ENCODE measurements at places on chromosomes 13 and 19.
A peak's percentile ranks its signal among the peaks of the same experiment; 100 is the strongest.

GRCh38 chr13:41782086-41782485 lies 178.8 kb downstream of the VWA8 start:
- DNase-seq = no peak

GRCh38 chr13:113041293-113041690 lies 64.3 kb upstream of the F7 start:
- DNase-seq = no peak

- no peak for DNase-seq
Observed at GRCh38 chr19:16886305-16886880, 2.4 kb upstream of the F2RL3 start.

DNA sequence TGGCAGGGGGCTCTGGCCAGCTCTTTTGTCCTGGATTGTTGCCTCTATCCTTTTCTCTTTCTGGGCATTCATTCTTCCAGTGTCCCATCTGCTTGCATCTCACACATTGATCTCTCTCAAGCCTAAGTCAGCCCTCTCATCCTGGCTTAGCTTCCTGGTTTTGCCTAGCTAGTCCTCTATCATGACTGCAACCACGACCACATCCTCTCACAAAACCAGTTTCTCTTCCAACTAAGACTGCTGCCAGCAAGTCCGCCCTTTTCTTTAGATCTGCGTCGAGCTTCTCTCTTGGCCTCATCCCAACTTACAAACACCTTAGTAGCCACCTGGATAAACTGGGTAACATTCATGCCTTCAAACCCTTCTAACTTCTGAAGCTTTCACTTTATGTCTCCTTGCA lies 212.2 kb upstream of the HTR2A start:
- no peak for DNase-seq

- no peak for DNase-seq
Observed at GRCh38 chr13:80334597-80335260, 6.2 kb downstream of the SPRY2 start.

DNA sequence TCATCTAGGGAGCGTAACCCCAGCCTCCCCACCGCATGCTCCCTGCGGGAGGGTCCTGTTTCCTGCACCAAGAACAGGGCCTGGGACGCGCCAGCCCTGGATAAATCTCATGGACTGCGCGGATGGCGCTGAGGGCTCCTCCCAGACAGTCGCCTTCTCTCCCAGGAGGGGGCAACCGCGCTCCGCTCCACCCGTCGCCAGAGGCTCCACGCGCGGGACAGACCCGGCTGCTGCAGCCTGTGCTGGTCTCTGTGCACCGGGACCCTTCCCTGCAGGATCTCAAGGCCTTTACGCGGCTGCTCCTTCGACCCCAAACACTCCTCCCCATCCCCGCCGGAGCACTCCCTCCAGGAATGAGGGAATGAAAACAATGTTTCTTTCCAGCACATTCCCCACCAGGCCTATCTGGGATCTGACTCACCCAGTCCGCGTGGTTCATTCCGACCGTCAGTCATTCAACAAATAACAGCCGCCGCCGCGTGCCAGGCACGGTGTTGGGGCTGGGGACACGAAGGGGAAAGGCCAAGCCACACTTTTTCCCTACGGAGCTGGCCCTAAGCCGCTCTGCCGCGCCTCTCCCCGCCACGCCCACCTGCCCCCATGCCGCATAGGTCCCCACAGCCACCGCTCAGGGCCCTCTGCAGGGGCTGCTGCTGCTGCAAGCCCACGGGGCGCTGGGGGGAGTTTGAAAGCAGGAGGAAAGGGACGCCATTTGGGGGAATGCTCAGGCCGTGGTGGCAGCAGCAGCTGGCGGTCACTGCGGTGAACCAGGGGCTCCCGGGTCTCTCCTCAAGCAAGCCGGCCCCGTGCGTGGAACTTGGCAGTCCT lies 6.0 kb downstream of the PNMA8B start:
- peak; percentile 35 for DNase-seq
